Stimulated activated CD8-positive, alpha-beta memory T cell treated with anti-CD3 and anti-CD28 coated beads, Interleukin-15, amount 100 ng/mL, for 4 hours (primary cell): ENCODE measurements at places on chromosomes 13 and 19.

- DNase-seq: no peak
These were observed 4.2 kb downstream of the SNRPA start for GRCh38 chr19:40755248-40755624.

DNA sequence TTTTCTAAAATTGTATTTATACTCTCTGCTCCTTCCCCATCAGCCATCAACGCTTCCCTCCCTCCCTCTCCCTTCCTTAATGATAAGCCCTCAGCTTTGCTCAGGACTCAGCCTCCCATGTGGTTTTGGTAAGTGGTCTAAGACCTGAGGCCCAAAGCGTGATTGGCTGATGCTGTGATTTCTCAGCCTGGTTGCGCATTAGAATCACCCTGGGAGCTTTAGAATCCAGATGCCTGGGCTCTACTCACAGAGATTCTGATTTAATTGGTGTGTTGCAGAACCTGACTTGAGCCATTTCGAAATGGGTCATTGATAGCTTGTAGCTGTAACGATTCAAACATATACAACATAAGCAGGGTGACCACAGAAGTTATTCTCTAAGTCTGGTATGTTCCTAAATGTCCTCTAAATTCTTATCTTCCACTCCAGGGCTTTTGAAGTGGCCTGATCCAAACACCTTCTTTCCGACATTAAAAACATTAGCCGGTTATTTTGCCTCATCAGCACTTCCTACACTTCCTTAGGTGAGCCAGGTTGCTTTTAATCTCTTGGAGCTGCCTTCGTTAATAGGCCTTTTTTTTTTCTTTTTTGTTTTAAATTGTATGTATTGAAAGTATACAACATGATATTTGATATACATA is 60.6 kb downstream of the LRCH1 start:
- DNase-seq: no peak

DNA sequence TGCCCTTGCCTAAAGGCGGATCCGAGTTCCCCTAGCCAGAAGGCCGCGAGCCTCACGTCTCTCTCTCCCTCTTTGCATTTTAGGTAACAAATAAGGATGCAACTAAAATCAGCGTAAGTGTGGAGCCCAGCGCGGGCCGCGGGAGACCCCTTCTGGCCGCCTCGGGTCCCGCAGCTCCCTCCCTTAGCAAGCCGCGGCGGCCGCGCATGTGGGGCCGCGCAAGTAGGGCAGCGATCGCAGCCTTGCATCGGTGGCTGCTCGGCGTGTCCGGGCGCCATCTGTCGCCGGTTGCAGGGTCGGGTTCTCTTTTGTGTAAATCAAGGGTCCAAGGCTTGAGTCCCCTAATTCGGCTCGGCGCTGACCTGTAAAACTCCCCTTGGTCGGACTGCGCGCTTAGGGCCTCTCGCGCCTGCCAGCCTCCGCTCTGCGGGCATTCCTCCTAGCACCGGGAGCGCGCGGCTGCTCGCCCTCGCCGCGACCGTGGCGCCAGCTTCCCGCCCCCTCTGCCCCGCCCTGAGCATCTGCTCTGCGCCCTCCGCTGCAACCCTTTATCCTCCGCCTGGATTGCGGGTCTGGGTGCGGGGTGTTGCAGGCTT is 2.7 kb downstream of the VSTM2B start:
- DNase-seq: peak; percentile 26

DNA sequence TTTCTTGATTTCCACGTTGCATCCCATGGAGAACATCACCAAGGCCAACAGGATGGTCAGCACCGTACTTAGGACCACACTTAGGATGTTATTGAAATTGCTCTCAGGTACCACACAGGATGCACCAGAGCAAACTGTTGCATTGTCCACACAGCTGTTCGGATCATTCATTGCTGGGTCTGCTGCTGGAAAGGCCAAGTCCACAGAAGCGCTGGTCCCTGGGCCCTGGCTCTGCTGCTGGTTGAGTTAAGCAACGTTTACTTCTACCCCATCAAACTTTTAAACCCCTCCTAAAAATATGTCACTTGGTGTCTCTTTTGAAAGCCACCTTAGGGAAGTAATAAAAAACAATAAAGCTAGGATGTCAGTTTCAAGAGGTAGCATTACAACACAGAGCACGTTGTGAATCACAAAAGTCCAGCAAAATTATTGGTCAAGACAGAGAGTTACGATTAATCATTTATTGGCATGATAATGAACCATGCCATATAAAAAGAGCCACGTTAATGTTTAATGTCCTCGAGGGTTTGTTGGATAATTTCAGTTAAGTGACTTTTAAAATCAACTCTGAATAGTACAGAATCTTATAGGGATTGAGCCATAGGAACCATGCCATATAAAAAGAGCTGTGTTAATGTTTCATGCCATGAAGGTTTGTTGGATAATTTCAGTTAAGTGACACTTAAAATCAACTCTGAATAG is at the start of gene SLC10A2:
TSS of gene SLC10A2 (minus strand) at position 339 of the 702 bp plus-strand sequence. CDS start at position 171, 168 bp downstream.
- no peak for DNase-seq

DNA sequence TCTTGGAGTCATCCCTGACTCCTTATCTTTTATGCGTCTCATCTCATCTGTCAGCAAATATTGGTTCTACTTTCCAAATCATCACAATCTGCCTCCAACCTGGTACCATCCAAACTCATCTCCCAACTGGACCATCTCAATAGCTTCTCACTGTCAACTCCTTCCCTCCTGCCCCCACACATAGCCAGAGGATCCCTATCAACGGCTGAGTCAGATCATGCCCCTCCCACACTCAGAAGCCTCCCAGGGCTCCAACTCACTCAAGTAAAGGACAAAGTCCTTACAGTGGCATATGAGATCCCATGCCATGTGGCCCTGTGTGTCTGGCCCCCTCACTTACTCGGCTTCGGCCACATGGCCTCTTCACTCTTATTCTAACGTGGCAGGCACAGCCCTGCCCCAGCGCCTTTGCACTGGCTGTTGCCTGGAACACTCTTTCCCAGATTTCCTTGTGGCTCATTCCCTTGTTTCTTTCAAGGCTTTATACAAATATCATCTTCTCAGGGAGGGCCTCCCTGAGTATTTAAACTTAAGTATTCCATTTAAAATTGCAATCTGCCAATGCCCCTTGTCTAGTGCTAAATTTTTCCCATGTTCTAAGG is 4.3 kb downstream of the SPRED3 start:
- no peak for DNase-seq

GRCh38 chr19:42246922-42247639 is 4.7 kb upstream of the GSK3A start:
- DNase-seq: no peak

GRCh38 chr19:7888145-7888825 is at the start of gene LRRC8E:
Gene LRRC8E, plus strand, starts transcription at chr19:7888510. Its CDS starts 7,094 bp downstream, at chr19:7895604.
- no peak for DNase-seq

DNA sequence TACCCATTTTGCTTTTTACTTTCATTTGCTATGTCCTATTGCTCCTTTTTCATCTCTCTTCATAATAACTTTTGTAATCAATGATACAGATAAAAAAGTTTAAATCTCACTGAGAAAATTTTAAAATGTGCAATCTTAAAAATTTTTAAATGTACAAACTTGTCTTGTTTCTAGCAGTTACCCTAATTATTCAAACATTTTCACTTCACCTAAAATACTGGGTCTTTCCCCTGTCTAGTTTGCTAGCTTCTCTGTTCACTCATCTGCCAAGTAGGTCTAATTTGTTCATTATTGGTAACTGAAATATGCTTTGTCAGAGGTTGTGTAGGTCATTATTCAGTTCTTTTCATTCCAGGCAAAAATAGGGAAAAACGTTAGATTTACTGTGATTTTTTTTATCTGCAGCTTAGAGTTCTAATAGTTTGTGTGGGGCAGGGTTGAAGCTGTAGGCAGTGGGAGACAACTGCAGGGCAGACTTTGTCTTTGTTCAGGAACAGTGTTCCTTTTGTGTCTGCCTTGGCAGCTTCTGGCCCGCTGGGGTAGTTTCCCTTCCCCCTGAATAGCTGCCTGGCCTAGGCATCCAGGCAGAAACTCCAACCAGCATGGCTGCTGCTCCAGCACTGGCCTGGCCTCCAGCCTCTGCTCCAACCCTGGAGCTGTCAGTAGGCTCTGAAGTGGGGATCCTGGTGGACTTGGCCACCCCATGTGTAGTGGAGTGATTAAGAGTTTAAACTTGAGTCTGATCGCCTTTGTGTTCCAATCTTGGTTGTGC is 48.5 kb downstream of the WDFY2 start:
- no peak for DNase-seq

DNA sequence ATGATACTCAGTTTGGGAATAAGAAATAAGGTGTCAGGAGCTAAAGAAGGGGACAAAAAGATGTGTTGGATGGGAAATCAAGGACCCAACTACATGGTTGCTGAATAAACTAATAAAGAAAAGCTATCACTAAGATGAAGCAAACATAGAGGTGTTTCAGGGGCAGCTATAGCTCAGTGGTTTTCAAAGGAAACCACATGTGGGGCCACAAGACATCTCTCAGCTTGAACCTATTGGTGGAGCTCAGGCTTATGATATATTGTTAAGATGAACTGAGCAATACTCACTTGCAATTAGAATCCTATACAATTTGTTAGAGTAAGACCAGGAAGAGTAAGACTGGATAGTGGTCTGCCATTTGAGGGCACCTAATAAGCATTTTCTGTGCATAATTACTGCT is 45.1 kb upstream of the SPRY2 start:
- no peak for DNase-seq

GRCh38 chr13:41827507-41828213 is 133.2 kb downstream of the VWA8 start:
- DNase-seq: no peak

DNA sequence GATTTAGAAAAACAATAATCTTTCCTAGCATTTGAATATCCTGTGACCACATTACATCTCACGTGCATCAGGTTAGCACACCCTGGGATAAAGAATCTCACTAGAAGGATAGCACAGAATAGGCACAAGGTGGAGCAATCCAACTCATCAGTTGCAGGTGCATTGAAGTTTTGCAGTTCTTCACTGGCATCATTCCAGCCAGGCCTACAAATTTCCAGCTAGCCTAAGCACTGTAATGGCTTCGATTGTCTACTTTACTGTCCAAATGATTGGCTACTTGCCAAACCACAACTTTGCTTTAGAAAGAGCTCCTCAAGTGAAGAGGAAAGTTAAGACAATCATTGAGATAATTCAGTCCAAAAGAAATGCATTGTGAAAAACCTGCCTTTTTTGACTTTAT is 89.5 kb downstream of the SPRY2 start:
- no peak for DNase-seq

- DNase-seq: no peak
These were observed 276.8 kb downstream of the TEX29 start for GRCh38 chr13:111597191-111597611.

DNA sequence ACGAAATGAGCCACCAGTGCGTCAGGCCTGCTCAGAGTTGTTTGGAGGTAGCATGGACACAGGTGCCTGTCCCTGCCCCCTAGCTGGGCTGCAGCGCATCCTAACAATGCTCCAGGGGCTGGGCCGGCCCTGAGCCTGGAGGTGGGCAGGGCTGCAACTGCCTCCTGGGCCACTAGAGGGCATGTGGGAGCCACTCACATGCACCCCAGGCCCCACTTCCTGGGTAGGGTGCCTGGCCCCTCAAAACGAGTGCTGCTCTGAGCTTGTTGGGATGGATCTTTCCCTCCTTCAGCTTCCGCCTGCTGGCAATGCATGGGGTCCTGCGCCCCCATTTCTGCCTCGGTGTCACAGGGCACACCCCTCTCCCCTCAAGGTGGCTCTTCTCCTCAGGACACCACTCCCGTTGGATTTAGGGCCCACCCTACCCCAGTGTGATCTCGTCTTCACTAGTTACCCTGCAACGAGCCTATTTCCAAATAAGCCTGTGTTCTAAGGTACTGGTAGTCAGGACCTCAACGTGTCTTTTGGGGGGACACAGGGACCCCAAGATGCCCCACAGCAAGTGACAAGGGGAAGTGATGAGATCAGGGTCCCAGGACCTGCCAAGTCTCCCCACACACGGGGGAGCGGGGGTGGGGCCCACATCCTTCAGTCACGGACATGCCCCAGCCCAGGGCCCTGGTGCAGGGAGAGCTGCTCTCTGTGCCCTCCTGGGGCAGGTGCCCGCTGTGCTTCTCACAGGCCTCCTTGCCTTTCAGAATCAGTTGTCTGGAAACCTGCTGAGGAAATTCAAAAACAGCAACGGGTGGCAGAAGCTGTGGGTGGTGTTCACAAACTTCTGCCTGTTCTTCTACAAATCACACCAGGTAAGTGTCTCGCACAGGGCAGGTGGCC is 131.3 kb downstream of the STK24 start:
- DNase-seq: peak; percentile 46

DNA sequence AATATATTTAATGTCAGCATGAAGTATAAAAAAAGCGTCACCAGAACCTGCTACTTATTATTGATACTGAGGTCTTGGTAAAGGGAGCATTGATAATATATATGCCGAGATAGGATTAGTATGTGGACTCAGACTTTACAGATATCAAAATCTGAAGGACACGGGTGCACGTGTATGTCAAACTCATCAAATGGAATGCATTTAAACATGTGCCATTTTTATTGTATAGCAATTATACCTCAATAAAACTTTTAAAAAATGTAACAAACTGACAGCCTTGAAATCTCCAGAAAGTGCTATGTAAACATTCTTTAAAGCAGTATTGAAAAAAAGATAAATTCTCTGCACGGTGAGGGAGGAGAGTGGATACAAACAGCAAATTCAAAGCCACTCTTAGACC is 157.9 kb downstream of the RNF17 start:
- DNase-seq: no peak

DNA sequence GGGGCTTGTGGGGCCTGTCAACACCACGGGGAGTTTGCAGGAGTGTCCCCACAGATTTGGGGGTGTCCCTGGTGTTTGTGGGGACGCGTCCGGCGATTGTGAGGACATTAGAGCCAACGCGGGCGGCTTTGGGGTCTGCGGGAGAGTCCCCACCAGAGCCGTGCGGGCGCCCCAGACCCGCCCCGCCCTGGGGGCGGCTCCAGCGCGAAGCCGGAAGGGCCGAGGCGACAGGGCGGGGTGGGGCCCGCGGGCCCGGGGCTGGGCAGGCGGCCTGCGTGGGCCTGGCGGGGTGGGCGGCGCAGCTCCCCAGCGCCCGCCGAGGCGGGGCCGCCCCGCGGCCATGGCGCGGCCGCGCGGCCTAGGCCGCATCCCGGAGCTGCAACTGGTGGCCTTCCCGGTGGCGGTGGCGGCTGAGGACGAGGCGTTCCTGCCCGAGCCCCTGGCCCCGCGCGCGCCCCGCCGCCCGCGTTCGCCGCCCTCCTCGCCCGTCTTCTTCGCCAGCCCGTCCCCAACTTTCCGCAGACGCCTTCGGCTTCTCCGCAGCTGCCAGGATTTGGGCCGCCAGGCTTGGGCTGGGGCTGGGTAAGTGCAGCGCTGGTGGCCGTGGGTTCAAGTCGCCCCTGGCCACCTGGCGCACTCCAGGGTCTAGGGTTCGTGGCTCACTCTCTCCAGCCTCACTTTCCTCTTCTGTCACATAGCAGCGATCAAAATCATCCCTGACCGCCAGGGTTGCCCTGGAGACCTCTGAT is 10.3 kb downstream of the PDE4A start:
- no peak for DNase-seq
